ENCODE measurements at places on chromosomes 6 and 20.

- DNase-seq, result no peak
These were observed 8.6 kb downstream of the GJA1 start for GRCh38 chr6:121443971-121444541.

DNA sequence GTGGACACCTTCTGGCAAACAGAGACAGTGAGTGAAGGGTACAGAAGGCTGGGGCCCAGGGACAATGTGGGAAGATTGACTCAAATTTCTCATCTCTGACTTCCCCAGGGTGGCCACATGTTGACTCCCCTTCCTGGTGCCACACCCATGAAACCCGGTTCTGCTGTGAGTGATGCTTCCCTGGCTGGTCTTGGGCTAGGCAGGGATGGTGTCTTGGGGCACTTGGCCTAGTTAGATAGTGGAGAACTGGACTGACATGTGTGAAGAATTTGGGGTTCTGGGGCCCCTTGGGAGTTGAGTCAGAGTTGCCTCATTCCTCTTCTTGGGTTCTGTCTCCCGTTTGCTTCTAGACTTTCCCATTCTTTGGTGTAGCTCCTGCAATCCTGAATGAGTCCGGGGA lies 34.2 kb downstream of the GSS start:
- no peak for DNase-seq

DNA sequence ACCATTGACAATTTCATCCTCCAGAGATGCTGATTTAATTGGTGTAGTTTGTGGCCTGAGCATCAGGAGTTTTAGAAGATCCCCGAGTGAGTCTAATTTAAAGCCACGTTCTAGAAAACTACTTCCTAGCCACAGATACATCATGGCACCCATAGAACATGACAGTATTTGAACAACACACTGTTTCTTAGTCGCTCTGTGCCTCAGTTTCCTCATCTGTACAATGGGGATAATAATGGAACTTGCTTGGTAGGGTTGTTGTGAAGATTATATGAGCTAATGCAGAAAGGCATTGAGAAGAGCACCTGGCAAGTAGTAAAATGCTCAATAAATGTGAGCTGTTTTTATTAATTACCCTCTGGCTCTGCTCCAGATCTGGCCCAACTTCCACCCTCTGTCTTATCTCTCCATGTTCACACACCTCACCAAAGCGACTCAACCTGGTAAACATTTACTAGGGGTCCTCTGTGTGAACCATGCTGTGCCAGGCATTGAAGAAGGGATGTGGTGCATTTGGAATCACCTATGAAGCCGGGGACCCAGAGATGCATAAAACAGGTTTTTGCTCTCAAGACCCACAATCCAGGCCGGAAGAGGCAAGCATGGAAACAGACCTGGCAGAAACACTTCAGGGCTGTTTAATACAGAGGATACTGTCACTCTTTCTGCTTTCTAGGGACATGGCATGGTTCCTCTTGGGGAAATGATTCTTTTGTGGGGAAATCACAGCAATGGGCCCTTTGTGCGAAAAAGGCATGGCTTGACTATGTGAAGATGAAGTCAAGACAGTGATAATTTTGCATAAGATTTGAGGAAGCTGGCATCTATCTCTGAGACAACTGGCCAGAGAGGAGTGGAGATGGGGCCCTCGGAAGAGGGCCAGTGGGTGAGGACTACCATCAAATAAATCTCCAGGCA lies 16.2 kb upstream of the MRPS18A start:
- DNase-seq, result no peak

DNA sequence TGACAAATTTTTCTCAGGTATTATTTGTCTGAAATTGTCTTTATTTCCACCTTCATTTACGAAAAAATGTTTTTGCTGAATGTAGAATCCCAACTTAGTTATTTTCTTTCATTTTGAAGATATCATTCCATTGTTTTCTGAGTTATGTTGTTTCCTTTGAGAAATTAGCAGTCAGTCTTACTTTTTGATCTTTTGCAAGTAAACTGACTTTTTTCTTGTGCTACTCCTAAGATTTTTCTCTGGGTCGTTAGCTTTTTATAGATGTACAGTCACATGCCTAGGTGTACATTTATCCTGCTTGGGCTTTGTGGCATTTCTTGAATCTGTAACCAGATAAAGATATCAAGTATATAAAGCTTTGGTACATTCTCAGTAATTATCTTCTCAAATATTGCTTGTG lies 29.6 kb upstream of the ASIP start:
- DNase-seq, result no peak

DNA sequence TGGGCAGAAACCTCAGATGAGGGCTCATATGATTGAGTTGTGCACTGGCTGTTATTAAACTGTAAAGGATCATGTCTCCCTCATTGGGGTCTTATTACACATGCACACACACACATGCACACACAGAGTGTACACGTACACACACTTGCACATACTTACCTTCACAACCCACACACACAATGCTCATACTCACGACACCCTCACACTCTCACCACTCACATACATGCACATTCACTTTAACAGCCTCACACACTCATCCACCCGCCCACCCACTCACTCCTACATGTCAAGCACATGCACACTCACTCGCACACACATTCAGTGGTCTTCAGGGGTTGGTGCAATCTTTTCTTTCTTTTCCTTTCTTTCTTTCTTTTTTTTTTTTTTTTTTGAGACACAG lies 5.4 kb downstream of the CSTL1 start:
- no peak for DNase-seq

DNA sequence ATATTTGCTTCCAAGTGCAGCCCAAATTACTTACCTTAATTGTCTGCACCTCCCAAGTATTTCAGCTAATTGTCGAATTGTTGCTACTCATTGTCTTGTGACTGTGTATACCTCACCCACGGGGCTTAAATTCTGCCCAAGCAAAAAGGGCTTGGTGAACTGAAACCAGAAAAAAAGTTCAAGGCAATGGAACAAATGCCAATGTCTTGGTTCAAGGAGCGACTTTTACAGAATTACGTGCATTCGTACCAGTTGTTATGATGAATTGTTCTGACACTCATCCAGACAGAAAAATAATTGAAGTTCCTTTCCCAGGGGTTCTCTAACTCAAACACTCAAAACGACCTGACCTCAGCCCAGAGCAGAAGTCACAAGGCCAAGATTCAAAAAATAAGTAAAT lies 13.9 kb upstream of the PXDC1 start:
- DNase-seq, result no peak

DNA sequence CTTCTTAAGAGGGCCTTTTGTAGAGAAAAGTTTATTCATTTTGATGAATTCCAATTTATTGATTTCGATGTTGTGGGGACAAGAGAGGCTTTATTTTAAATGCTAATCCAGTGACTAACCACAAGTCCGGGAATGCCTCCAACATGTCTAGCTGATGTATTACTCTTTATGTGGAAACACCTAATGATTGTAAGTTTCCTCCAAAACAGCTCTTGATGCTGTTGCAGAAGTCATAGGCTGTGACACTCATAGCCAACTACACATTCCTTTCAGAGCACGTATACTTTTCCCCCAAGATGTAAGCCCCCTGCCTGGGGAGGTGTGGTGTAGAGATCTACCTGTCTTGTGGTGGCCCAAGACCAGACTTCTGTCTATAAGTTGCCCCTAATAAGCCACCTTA lies 61.3 kb upstream of the RNF24 start:
- no peak for DNase-seq

GRCh38 chr6:79686707-79687309 lies 55.7 kb downstream of the SH3BGRL2 start:
- DNase-seq, result no peak

- no peak for DNase-seq
These were observed 24.5 kb upstream of the CD83 start for GRCh38 chr6:14092838-14093789.

DNA sequence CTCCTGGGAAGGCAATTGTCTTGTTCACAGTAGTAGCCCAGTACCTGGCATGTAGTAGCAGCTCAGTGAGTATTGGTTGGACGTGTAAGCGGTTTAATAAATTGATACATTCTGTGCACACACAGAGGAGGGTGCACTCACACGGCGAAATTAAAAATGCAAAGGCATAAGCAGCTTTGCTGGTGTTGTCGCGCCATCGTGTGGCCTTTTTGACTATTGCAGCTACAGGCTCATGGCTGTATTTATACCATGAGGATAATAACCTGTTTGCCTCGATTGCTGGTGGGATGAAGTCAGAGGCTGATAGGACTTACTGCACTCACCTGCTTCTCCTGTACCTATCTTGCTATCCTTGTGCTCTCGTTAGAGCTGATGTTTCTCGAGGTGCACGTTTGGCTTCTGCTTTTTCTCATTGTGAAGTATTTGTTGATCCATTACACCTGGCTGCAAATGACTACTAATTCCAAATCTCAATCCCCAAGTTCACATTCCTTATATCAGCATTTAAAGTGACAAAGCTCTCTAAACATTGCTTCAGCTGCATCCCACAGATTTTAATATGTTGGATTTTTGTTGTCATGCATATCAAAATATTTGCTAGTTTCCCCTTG lies 61.5 kb downstream of the TBXT start:
- DNase-seq, result peak; percentile 51

- peak; percentile 45 for DNase-seq
These were observed 13.2 kb downstream of the TMEM74B start for GRCh38 chr20:1171461-1172093.

DNA sequence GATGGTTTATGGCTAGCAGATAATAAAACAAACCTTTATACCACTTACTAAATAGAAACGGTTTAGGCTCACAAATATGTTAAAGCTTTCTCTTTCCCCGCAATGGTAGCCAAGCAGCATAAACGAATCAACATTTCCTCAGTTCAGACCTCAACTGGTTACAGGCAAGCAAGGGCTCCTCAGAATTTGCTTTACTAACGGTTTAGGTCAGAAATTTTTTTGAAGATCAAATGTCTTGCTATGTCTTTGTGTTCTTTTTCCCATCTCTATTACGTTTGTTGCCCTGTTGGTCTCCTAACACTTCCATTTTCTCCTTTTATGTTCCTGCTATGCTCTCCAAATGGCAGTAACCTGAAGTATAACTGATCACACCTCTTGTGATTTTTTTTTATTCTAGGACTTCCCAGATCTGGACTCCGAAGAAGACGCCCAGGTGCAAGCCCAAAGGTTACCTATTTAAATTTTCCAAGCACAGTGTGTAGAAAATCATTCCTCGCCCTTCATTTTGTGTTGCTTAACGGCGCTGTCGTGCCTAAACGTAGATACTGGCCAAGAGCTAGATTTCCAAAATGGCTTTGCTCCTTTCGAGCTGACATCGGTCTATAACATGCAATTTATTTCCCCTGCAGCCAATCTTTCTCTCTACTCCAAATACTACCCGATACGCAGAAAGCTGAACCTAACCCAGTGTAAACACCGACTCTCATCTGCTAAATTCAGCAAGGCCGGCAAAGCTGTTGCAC lies 717 bp upstream of the ASF1A start:
- DNase-seq, result peak; percentile 32

- no peak for DNase-seq
These were observed 78.1 kb downstream of the CFAP61 start for GRCh38 chr20:20130399-20130798.

DNA sequence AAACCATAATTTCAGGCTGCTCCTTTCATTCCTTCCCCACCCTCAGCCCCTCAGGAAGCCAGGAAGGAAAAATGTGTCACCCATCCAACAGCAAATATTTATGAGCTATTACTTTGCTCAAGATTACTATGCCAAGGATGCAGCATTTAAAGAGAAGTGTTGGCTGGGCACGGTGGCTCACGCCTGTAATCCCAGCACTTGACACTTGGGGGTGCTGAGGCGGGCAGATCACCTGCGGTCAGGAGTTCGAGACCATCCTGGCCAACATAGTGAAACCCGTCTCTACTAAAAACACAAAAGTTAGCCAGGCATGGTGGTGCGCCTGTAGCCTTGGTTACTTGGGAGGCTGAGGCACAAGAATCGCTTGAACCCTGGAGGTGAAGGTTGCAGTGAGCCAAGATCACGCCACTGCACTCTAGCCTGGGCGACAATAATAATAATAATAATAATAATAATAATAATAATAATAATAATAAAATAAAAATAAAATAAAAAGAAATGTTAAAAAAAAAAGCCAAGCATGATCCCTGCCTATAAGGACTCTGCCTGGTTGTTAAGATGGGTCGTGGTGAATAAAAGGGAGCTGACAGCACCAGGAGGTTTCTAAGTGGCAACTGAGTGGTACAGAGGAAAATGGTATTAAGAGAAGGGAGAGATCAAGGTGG lies 20.5 kb upstream of the TIAM2 start:
- no peak for DNase-seq

GRCh38 chr6:99350573-99350972 lies 1.1 kb upstream of the FAXC start:
- DNase-seq, result no peak

- DNase-seq, result no peak
These were observed 109.7 kb downstream of the BFSP1 start for GRCh38 chr20:17421493-17421892.

GRCh38 chr20:36540551-36541211 lies 638 bp upstream of the MYL9 start:
- no peak for DNase-seq
